ENCODE measurements at places on chromosomes 4 and X.

DNA sequence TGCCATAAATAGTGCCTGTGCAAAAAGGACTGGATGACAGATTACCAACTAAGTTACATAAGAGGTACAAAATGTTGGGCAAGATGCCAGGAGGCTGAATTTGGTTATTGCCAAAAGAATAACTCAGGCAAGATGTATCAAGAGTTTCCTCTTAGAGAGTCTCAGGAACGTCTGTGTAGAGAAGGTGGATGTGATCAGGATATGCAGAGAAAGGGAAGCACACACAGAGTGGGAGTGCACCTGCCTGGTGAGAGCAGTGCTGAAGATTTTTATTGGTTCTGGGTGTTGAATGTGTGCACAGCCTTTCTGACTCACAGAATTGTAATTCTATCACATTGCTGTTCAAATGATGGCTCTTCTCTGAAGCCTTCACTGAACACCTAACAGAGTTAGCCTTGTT lies 156.8 kb upstream of the HS3ST1 start:
- no peak for DNase-seq

- no peak for DNase-seq
These were observed 16.0 kb upstream of the TLR8 start for GRCh38 chrX:12890467-12890866.

GRCh38 chr4:67080046-67080557 lies 465.2 kb downstream of the CENPC start:
- DNase-seq: no peak

- DNase-seq: no peak
These were observed 88.4 kb upstream of the TLL1 start for GRCh38 chr4:165784672-165785071.

Measured in effector CD8-positive, alpha-beta T cell (primary cell).